CD4-positive, alpha-beta T cell treated with Interleukin-21 for 1 hour (primary cell): ENCODE measurements at places on chromosomes 4 and X.

- DNase-seq, result no peak
Observed at GRCh38 chr4:153533387-153533786, 67.2 kb downstream of the TMEM131L start.

DNA sequence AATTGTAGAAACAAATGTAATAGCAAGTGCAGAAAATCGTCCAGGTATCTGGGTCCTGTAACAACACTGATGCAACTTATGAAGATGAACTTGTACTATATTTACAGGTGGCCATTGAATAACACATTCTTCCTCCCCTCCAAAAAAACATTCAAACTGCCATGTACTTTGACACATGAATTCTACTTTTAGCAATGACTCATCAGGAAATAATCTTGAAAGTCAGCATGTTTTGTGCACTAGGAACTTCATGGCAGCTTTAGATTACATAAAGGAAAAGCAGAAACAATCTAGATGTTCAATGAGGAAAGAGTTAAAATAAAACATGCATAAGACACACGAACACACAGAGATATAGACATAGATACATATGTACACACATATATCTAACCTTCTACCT, 2.5 kb downstream of the PABPC1L2A start:
- no peak for DNase-seq

DNA sequence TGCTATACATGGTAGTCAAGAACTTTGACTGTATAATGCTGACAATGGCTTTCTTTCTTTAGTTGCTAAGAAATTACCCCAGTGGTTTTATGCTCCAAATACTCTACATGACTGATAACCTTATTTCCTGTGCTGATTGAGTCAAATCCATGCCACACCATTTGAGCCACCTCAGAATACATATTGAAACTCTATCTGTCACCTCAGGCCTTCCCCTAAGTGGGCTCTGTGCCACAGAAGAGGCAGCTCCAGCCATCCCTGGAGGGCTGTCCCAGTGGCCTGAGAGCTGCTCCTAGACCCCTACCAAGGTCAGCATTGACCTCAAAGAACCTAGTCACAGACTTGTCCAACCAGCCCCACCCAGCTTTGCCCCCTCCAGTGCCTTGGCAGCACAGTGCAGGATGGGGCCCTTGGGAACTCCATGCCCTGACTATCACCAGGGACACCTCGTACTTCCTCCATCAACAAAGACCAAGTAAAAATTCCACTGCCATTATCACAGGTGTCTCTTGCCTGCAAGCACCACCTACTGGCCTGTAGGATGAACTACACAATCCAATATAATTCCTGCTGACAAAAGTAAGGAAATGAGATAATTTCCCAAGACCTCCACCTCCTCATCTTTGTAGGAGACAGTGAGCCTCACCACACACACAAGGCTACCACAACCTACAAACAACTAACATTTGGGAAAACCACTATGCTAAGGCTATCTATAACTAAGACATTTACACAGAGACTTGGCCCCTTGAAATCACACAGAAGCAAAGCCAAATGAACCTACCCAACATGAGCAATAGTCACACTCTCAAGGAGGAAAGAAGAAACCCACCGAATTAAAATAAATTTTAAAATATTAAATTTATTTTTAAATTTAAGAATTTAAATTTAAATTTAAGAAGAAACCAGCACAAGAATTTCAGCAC, 239.9 kb downstream of the NKX6-1 start:
- no peak for DNase-seq

DNA sequence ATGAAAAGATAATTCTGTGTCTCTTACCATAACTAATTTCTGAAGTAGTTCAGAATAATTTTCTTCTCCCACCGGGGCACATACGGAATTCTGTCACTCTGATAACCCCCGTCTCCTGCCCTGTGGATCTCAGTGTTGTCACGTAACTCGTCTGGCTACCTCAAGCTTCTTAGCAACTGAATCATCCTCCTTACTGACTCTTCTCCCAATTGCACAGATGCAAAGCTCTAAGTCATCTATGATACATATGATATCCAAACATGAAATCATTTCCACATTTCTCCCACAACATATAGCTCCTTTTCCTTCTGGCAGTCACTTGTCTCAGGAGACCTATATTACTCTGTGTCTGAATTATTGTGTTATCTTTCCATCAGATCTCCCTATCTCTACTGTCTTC, 1043.1 kb upstream of the TENM3 start:
- DNase-seq, result no peak

- DNase-seq, result peak; percentile 27
Observed at GRCh38 chr4:153156263-153156662, 48.0 kb upstream of the TRIM2 start.

DNA sequence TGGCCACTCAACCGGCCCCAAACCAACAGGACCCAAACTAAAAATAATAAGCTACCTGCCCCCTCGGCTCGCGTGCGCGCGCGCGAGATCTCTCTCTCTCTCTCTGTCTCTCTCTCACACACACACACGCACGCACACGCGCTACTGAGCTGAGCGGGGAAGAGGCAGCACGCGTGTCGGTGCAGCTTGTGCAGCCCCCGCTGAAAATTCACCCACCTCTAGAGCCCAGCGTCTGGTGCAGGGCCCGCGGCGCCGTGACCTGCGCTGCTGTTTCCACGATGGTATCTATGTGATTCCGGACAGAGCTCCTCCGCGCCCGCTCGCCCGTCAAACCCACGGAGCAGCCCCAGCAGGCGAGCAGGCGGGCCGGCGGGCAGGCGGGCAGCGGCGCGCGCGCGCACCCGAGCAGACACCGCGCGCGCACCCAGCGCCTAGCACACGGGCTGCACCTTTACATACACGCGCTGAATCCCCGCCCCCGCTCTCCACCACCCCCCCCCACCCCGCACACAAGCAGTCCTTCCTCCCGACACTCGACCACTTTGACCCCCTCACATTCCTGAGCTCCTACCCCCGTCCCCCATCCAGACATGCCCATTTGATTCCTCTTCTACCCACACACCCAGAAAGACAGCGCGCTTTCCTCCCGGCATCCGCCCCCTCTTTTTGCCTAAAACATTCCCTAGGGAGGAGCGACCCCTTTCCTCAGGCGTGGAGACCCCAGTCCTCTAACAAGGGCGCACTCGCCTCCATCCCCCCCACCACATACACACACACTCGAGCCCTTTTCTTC, 1.0 kb downstream of the SLITRK4 start:
- no peak for DNase-seq

DNA sequence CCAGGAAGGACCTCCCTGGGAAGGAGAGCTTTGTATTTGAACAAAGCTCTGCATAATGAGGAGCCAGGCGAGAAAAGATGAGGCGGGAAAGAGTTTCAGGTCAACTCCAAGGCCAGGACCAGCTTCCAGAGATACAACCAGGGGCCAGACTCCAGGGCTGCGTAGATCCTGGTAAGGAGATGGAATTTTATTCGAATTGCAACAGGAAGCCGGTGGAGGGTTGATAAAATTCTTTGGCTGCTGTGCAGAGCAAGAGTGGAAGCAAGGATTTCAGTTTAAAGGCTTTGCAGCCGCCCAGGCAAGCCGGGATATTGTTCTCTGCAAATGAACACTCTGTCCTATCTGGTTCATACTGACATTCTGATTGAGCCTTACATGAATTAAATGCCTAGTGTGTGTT, 40.2 kb upstream of the CBR4 start:
- DNase-seq, result no peak

DNA sequence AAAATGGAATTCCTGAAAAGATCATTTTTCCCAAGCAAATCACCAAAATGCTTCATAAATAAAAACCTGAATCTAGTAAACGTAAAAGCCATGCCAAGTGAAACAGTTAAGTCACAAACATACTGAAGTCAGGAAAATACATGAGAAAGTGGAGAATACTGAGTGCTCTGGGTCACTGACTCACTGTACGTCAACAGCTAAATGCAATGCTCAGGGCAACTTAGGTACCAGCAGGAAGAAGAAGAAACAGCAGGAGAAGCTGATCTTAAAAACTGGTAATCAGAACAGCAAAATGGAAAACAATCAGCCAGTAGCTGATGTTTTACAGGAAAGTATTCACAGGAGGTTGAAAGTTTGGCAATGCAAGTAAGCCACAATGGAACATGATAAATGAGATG, 252.6 kb upstream of the ETNPPL start:
- no peak for DNase-seq

- no peak for DNase-seq
Observed at GRCh38 chr4:184383497-184384055, 90.8 kb downstream of the IRF2 start.

DNA sequence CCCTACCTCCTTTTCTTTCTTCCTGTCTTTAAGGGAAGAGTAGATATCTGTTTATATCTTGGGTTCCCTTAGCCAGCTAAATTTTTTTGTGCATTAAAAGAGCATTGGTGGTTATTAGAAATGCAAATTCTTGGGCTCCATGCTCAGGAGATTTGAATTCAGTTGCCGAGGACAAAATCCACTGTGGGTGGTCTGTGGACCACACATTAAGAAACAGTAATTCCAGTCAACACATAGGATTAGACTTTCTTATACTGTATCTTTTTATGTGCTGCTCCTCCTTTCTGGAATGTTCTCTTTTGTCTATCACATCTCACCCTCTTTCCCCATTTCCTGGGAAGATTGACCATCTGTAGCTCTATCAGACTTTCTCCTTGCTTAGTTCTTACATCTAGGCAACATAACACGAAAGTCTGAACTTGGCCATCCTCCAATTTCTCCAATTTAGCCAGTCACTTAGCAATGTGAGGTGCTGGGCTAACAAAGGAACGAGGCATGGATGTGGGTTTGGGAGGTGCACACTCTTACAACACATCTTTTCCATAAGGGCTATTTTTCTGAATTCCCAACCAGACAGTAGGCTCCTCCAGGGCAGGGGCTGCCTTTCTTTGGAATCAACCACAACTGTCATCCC, 5.3 kb upstream of the PDLIM3 start:
- DNase-seq, result no peak

GRCh38 chr4:105613306-105613705, 60.9 kb downstream of the ARHGEF38 start:
- no peak for DNase-seq

DNA sequence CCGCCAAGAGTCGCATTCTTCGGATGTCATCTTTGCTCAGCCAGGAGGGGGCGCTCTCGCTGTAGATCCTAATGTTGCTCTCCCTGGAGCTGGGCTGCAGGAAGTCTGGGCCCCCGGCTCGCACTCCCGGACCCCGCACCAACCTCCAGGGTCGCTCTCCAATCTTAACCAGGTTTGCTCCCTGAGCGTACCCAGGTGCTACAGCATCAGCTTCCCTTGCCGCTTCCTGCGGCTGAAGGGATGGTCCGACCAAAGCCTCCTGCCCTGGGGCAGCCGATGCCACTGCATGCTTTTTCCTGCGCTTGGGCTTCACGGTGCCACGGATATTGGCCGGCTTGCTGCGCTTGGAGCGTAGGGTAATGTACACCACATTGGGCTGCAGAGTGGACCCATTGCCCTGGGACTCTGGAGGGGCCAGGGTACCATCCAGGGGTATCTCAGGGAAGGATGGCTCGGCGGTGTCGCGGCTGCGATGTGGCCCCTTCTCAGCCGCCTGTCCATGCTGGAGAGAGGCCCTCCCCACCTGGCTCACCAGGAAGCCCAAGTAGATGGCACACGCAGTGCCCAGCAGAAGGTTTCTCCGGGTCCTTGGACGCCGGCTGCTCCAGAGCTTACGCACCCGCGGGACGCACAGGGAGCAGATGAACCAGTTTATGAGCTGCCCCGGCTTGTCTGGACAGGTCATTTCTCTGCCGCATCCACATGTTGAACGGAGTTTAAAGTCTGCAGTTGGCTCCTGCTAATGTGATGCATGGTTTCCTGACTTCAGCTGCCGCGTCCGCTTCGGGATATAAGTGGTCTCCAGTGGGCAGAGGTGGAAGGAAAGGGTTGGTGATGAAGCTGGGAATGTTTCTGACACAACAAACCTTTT, 1.9 kb downstream of the GASK1B start:
- DNase-seq, result no peak

- no peak for DNase-seq
Observed at GRCh38 chr4:48767055-48767929, 12.8 kb downstream of the FRYL start.
